ENCODE measurements at places on chromosomes 3 and 15.
A peak's percentile ranks its signal among the peaks of the same experiment; 100 is the strongest.

- DNase-seq, result no peak
Measured at GRCh38 chr15:86857701-86858100, 778.0 kb downstream of the AGBL1 start.

DNA sequence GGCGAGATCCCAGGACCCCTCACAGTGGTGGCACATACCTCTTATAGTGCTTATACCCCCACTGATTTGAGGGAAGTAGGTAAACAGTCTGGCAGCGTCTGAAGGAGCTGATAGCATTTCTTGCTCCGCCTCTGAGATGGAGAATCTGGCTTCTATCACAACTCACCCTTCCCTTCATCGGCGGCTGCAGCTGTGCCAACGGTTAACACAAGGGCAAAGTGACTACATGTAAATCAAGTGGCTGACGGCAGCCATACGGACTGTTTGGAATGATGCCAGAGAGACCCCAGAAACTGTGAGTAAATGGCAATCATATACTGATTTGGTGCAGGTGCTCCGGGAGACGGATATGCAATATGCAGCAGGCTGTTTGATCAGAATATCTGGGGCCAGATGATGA is 66.8 kb upstream of the UNC13C start:
- DNase-seq, result no peak

GRCh38 chr3:29971895-29972294 is 634.5 kb upstream of the TGFBR2 start:
- no peak for DNase-seq

- DNase-seq, result no peak
Measured at GRCh38 chr3:162143180-162143579, 646.6 kb downstream of the OTOL1 start.

DNA sequence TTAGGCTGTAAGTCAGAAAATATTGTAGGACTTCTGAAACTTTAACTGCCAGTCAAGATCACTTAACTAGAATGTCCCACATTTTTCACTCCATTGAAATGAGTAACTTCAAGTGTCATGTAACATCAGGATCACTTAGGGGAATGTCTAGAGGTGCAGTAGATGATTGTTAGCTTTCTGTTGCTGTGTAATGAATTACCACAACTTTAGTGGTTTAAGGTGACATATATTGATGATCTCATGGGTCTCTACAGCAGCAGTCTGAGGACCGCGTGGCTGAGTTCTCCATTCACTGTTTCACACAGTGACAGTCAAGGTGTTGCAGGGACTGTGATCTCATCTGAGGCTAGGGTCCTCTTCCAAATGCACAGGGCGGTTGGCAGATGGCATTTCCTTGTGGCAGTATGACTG is 82.7 kb downstream of the SLC25A26 start:
- peak; percentile 31 for DNase-seq

GRCh38 chr15:57281321-57281720 is 95.0 kb upstream of the CGNL1 start:
- DNase-seq, result no peak

DNA sequence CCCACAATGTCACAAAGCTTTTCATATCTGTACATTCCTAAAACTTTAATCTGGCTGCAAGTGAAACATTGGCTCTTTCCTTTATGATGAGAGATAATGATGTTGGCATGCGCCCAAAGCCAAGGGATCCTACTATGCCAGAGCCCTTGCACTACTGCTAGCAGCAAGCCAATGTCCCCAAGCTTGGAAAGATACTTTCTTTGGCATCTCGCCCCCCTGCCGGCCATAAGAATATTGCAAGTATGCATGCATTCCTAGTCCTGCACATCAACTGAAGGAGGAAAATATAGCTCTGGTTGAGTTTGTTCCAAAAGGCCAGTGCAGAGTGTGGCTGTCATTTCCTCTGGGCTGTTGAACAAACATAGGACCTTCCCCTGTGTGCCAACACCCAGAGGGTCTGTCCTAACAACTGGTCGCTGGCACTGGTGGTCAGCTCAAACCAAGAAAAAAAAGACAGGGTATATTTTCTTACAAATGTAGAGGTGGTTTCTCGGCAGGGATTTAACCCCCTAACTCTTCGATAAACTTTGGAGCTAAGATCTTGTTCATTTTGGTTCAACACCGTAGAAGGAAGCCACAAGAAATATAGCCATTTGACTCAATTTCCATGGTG is 120.9 kb upstream of the ZBED2 start:
- peak; percentile 49 for DNase-seq

DNA sequence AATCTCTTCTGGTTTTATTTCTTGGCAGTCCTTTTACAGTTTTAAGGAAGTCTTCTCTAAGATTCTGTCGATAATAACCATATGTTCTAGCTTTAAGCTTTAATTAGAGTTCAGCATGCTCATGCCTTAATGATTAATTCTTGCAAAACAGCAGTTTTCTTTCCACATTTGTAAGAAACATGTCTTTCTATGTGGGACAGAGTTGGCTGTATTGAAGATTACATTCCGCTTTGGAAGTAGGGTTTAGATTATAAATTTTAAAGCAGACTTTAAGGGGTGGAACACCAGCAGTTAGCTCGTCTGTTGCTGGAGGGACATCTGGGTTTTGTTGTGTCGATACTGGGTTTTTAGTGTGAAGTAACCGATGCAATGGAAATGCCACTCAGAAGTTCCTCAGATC is 35.3 kb downstream of the SQOR start:
- no peak for DNase-seq

DNA sequence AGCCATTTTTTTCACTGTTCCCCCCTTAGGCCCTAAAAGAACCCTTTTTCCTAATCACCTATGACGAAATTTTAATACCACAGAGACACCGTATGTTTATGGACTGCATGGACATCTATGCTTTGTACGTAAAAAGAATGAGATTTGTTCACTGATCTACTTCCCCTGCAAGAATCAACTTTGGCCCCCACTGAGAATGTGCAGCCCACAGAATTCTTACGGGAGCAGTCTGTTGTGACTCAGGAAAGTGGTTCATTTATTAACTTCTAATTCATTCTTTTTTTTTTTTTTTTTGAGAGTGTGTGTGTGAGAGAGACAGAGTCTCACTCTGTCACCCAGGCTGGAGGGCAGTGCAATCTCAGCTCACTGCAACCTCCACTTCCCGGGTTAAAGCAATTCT is 17.6 kb downstream of the EIF4E3 start:
- DNase-seq, result no peak

- no peak for DNase-seq
Measured at GRCh38 chr3:97960993-97961766, 11.1 kb downstream of the RIOX2 start.

- DNase-seq, result no peak
Measured at GRCh38 chr3:188819939-188820338, 351.8 kb upstream of the TPRG1 start.

DNA sequence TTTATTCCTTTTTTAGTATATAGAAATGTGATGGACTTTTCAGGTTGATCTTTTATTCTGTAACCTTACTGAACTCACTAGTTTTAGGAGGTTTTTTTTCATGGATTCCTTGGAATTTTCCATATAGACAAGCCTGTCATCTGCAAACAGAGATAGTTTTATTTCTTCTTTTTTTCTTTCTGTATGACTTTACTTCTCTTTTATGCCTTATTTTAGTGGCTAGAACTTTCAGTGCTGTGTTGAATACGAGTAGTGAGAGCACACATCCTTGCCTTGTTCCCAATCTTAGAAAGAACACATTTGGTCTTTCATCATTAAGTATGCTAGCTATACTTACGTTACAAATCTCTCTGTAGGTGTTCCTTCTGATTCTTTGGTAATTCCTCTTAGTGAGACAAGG is 336.5 kb downstream of the PTPRG start:
- no peak for DNase-seq

DNA sequence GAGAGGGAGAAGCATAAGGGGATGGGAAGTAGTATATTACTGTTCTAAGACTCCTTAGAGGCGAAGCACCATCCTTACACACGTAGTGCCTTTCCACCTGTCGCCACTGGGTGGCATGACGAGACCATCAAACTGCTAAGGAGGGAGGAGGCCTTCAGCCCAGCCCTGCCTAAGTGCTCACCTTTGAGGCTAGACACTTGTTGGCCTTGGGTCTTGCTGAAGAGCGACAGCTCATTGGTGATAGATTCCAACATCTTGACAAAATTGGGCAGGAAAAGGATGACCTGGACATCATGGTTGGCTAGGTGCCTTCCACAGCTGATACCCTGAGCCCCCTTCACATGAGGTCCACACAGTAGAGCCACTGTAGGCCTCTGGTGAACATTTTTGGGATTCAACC is 19.6 kb downstream of the CLK3 start:
- peak; percentile 76 for DNase-seq

GRCh38 chr15:66859688-66860253 is 157.7 kb downstream of the SMAD6 start:
- DNase-seq, result peak; percentile 11

GRCh38 chr15:32991619-32992111 is 202.8 kb downstream of the FMN1 start:
- no peak for DNase-seq

- DNase-seq, result no peak
Measured at GRCh38 chr15:70974004-70974832, 81.6 kb downstream of the LRRC49 start.

All from stimulated activated CD4-positive, alpha-beta T cell treated with anti-CD3 and anti-CD28 coated beads, Interleukin-2, amount 100 ng/mL, for 24 hours (primary cell).